Fibroblast of skin of left quadriceps (primary cell): ENCODE measurements at places on chromosomes 7 and 10.

GRCh38 chr7:156764016-156764669 lies 123.6 kb downstream of the RNF32 start:
- peak; percentile 42 for DNase-seq

- DNase-seq = no peak
Observed at GRCh38 chr7:84506151-84506550, 311.6 kb upstream of the SEMA3A start.

GRCh38 chr7:150756858-150757257 lies 19.6 kb downstream of the GIMAP5 start:
- no peak for DNase-seq

DNA sequence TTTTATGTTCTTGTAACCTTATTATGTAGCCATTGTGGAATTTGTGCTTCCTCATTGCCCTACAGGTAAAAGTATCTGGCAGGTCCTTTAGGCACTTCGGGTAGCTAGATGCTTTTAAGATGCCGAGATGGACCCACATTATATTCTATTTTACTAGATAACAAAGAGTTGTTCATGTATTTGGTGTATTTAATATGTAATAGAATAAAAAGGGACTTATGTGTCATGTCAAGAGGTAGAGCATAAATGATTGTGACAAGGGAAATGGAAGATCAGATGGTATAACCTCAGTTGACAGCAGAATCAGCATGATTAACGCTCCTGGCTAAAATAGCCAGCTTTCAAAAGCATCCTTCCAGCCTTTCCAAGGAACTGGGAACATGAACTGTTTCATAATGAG lies 50.6 kb downstream of the NPY start:
- no peak for DNase-seq

DNA sequence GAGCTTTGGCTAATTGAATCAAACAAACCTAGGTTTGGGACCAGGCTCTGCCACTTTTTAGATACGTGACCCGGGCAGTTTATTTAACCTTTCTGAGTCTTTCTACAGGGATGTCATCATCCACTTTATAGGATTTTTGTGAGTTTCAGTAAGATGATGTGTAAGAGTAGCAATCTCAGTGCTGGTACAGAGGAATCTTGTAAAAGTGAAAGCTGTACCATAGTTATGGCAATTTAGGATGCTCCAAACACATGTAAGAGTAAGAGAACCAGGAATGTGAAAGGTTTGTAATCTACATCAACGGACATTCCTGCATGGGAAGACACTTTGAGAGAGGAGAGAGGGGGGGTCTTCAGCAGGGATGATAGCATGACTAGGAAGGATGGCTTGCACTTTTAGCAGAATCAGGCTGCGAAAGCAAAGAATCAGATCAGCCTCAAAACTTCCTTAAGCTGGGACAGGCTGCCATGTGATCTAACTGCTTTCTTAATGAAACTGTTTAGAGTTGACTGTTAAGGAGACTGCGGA lies 968 bp downstream of the NOLC1 start:
- no peak for DNase-seq

DNA sequence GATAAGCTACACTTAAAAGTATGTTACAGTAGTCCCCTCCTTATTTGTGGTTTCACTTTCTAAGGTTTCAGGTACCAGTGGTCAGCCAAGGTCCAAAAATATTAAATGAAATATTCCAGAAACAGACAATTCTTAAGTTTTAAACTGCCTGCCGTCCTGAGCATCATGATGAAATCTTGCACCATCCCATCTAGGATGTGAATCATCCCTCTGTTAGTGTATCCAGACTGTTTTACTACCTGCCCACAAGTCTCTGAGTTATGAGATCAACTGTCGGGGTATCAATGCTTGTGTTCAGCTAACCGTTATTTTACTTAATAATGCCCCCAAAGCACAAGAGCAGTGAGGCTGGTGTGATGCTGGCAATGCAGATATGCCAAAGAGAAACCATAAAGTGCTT lies 11.4 kb downstream of the KDM7A start:
- peak; percentile 73 for DNase-seq

DNA sequence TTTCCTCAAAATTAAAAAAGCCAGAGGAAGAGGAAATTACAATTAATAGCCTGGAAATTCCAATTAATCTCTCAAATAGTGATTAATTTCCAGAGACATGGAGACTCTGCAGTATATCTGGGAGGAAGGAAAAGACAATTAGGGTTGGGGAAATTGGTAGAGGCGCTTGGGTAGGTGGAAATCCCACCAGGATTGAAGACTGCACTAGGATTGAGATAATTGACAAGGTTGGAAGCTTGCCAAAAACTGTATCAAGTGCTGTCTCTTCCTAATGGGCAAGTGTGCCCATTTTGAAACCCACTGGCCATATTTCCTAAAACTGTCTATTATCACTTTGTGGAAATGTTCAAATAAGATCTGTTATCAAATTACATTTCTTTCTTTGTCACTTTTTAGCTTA lies 21.6 kb downstream of the CHN2 start:
- DNase-seq = no peak

DNA sequence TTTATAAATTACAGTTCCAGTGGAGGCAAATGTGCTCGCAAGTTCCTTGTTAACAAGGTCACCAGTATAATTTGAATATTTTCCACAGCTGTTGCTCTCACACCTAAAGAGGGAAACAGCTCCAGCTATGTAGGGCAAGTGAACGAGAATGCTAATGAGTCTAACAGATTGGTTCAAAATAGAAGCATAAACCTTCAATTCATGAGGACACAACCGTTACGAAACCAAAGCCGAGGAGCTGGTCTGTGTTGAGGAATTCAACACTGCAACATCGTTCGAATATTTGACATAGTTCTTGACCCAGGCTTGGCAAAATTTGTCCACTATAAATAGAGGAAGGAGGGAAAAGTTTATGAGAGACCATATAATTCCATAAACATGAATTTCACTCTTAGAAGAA lies 161.3 kb downstream of the KLF6 start:
- DNase-seq = peak; percentile 59

DNA sequence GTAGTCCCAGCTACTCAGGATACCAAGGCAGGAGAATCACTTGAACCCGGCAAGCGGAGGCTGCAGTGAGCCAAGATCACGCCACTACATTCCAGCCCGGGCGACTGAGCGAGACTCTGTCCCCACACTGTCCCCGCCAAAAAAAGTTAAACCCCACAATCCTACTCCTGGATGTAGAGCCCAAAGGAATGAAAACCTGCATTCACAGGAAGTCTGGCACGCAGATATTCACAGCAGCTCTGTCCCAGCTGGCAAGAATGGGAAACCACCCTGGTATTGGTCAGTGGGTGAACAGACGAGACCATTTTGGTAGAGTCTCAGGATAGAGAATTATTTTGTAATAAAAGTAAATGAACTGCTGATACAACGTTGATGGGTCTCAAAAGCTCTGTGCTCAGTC lies 225.2 kb downstream of the MAD1L1 start:
- DNase-seq = no peak

DNA sequence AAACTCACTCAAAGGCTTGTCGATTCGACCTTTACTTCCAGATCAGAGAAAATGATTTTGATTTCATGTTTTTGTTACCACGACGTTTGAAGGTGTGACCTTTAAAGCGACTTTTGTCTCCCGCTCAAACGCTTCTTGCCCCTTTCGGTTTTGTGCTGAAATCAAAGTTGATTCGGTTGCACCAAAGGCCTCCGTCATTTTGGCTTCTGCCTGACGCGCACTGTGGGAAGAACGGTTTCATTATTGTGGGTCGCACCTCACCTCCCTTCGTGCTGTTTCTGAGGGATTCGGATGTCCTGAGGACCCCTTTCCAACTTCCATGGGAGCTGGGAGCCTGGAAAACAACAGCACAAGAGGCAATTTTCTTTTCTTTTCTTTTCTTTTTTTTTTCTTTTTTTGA lies 176.9 kb downstream of the DNAJB6 start:
- no peak for DNase-seq

DNA sequence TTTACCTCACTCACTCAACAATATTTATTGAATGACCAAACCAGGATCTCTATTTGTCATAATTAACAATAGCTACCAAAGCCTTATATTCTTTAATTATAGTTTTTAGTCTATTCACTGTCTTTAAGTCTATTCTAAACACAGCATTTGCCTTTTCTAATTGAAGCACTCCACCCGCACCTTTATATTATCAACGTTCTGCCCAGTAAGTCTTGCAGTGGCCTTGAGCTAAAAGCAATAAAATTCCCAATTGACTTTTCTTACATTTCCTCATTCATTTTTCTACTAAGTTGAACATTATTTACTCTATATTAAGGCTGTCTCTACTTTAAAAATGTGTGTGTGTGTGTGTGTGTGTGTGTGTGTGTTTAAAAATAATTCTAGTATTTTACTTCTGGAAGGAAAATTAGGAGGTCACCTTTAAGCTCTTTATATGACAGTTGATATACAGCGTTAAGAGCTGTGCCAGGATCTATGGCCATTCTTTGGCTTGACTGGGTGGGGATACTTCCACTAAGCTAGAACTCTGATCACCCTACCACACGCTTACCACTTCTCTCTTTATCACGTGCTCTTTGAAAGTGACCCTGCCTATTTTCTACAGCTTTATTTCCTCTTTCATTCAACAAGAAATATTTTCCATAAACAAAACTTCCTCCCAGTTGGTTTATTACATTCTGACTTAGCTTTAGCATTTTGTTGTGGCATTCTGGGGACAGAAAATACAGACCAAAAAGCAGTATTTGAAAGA lies 8.8 kb downstream of the PAPSS2 start:
- DNase-seq = no peak

DNA sequence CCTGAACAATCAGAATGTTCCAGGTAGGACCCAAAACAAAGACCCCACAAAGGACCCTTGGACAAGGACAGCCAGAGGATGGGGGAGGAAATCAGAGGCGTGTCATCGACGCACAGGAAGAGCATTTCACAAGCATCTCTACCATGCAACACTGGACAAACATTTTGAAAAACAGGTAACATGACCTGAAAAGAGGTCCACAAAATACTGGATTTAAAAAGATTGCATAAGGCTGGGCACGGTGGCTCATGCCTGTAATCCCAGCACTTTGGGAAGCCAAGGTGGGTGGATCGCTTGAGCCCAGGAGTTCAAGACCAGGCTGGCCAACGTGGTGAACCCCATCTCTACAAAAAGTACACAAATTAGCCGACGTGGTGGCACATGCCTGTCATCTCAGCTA lies 60.5 kb upstream of the RNF32 start:
- no peak for DNase-seq

DNA sequence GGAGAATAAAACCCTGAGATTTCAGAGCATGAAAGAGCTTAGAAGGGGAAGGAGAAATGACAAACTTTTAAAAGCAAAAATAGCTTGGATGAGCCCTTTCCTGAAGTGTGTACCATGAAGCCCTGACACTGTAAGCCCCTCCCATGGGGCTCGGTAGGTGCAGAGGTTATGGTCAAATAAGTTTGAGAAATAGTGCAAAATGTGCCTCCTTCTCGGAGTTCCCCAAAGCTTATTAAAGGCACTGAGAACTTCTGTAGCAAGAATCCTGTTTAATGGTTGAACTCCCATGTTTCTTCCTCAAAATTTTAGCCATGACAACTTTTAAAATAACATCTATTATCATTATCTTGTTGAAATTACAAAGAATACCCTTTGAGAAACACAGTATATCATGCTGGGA lies 10.5 kb upstream of the HYCC1 start:
- DNase-seq = no peak

DNA sequence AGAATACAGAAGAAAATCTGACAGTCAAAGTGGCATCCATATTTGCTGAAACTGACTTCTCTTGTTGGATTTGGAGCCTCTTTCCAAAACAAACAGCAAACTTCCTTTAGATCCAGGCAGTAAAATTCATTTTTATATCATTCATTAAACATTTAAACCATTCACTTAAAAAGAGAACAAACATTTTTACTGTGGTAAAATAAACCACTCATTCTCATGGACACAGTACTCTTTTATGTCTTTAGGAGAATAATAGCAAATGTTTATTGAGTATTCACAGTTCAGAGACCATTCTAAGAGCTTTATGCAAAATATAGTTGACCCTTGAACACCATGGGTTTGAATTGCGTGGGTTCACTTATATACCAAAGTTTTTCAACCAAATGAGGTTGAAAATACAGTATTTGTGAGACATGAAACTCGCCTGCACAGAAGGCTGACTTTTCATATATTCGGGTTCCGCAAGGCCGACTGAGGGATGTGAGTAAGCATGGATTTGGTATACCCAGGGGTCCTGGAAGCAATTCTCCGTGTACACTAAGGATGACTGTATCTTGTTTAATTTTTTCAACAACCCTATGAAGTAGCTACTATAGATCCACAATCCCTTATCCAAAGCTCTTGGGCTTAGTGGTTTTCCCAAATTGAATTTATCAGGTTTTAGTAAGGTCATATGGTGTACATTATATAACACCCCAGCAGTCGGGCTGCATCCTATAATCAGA lies 49.1 kb downstream of the ATXN7L1 start:
- peak; percentile 26 for DNase-seq

GRCh38 chr10:71225291-71226058 lies 13.1 kb downstream of the UNC5B start:
- DNase-seq = no peak

- DNase-seq = no peak
Observed at GRCh38 chr7:159240962-159241361, 96.3 kb upstream of the VIPR2 start.

GRCh38 chr10:11379771-11380170 lies 231.7 kb downstream of the USP6NL start:
- no peak for DNase-seq

DNA sequence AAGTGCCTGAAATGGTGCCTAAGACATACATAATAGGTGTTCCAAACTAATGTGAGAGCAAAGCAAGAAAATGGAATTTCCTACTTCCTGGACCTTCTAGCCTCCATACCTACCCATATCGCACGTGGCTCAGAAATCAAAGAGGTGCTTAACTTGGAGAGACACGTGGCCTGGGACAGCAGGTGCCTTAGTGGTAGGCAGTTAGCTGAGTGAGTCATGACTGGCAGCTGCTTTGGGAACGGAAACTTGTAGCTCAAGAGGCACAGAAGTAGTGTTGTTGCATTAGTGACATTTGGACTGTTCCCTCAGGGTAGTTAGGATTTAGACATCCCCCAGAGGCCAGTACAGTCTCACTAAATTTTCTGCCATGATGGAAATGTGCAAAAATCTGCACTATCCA lies 12.0 kb upstream of the BMPER start:
- no peak for DNase-seq

GRCh38 chr7:55651057-55651456 lies 78.8 kb upstream of the VOPP1 start:
- no peak for DNase-seq

DNA sequence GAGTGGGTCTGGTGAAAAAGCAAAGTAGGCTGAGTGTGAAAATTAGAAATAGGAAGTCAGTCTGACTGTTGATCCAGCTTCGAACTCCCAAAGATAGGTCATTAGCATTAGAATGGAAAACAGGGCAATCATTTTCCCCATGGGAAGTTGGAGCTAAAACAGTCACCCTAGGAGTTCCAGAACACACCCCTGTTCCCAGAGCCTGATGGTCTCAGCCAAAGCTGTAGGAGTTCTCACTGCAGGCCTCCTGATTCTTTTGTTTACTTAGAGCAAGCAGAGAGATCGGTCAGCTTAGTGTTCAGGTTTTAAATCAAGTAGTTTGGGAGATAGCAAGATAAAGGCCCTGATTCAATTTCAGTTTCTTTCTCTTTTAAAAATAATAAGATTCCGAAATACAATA lies 28.8 kb upstream of the JCAD start:
- DNase-seq = no peak

- no peak for DNase-seq
Observed at GRCh38 chr7:137962875-137963507, 38.9 kb downstream of the CREB3L2 start.

- DNase-seq = no peak
Observed at GRCh38 chr10:101839416-101840063, 4.1 kb downstream of the KCNIP2 start.
